ENCODE measurements at places on chromosomes 12 and 14. TPM values are rescaled to one million over a fixed set of nuclear protein-coding genes. Genes with fewer than 3 reads are reported as not detected.

Gene KLHL33
- total RNA-seq, result 0.19 TPM

DNA sequence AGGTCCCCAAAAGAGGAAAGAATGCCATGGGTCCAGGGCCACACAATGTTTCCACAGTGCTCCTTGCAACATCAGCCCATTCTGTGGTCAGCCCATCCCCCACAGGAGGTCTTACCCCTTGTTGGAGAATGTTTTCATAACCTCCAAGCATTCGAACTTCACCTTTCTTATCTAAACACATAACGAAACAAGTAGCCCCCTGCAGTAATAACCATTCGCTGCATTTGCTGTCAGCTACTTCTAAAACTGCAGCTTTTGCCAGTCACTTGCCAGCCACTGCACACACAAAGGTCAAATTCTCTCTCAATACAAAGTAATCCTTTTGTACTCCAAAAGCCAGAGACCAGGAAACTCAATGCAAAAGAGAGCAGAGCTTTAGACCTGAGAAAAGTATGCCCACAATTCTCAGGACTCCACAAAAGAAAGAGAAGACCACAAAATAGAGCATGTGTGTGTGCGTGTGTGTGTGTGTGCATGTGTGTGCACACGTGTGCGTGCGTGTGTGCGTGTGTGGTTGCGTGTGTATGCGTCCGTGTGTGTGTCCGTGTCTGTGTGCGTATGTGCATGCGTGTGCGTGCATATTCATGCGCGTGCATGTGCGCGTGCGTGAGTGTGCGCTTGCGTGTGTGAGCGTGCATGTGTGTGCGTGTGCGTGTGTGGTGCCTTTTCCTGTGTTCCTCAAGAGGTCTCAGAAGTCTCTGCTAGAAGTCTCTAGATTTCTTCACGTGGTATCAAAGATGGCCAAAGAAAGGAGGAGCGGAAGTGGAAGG lies 31.7 kb upstream of the NINJ2 start:
- H3K4me3 ChIP-seq, result no peak overlapping the region
- H3K4me1 ChIP-seq, result peaks cover 17% of the 10 kb centered on the region
- no peak overlapping the region for H3K27ac ChIP-seq
- DNase-seq, result no peak
- H3K36me3 ChIP-seq, result no peaks in the 10 kb centered on the region
- no peaks in the 10 kb centered on the region for H3K27me3 ChIP-seq

DNA sequence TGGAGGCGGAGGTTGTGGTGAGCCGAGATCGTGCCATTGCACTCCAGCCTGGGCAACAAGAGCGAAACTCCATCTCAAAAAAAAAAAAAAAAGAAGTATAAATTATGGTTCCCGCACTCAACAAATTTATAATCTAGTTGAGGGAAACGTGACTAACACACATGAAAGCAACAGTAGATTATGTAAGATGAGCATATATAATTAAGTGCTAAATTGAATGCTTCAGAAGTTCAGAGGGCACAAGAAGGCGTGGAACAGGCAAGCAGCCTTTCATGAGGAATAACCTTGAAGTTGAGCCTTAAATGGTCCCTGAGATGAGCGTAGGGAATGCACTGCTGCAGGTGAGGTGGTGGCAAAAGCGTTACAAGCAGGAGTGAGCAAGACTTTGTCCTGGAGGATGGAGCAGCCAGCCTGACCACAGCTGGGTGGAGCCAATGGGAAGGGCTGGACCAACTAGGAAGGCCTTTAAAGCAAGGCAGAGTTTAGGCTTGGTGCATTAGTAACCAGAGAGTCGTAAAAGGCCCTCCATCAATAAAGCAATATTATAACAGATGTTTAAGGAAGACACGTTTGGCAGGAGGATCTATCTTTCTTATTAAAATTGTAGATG lies 30.6 kb upstream of the TUBA1A start:
- no peaks in the 10 kb centered on the region for H3K27me3 ChIP-seq
- no peaks in the 10 kb centered on the region for H3K4me1 ChIP-seq
- no peaks in the 10 kb centered on the region for H3K36me3 ChIP-seq
- DNase-seq, result no peak
- H3K4me3 ChIP-seq, result no peak overlapping the region

DNA sequence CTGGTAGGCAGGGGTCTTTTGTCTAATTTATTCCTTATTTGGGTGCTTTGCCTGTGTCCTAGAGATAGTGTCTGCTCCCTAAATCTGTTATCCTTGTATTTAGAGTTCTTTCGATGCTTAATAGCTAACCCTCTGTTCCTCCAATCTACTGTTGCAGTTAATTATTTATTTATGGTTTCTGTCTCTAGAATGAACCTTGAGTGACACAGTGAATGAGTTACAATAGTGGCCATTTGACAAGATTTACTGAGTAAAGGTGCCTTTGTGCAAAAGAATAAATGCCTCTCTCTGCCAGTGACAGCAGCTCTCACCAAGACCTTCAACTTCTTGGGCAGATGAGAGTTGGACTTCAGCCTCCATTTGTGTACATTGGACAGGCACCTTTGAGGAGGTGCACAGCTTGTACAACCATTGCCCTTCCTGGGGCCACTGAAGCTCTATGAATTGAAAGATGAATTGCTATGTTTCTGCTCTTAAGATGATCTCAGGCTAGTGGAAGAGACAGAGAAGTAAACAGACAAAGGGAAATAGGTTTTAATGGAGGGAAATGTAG lies 165.9 kb downstream of the DERA start:
- no peaks in the 10 kb centered on the region for H3K4me1 ChIP-seq
- H3K4me3 ChIP-seq, result no peak overlapping the region
- H3K27ac ChIP-seq, result no peak overlapping the region
- H3K27me3 ChIP-seq, result no peaks in the 10 kb centered on the region
- DNase-seq, result no peak

DNA sequence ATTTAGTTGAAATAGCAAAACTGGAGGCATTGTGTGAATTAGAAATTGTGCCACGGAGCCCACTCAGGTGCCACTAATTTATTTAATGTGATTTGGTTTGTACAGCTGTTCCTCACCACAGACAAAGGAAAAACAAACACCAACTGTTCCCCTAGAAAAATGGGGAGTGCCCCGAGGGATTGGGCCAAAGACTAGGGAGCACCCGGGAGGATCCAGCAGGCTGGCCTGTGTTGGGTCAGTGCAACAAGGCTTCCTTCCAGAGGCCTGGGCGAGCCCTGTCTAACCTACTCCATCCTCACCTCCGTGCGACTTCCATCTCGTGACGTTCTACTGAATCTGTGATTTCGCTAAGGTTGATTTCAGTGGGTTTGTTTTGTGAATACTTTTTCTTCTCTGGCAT lies 206.2 kb downstream of the CHST11 start:
- H3K4me3 ChIP-seq, result no peak overlapping the region
- H3K27me3 ChIP-seq, result no peaks in the 10 kb centered on the region
- peaks cover 5% of the 10 kb centered on the region for H3K4me1 ChIP-seq
- no peaks in the 10 kb centered on the region for H3K36me3 ChIP-seq

GRCh38 chr14:22460461-22461195 lies 128.4 kb downstream of the DAD1 start:
- no peaks in the 10 kb centered on the region for H3K36me3 ChIP-seq
- H3K27ac ChIP-seq, result no peak overlapping the region
- no peak overlapping the region for H3K4me3 ChIP-seq

GRCh38 chr12:21528953-21529352 lies 2.9 kb downstream of the SPX start:
- H3K4me3 ChIP-seq, result no peak overlapping the region
- H3K36me3 ChIP-seq, result no peaks in the 10 kb centered on the region
- H3K27ac ChIP-seq, result no peak overlapping the region
- H3K4me1 ChIP-seq, result no peaks in the 10 kb centered on the region
- DNase-seq, result no peak

Measured in naive thymus-derived CD4-positive, alpha-beta T cell (primary cell).